ENCODE measurements at places on chromosomes 5 and 9.

DNA sequence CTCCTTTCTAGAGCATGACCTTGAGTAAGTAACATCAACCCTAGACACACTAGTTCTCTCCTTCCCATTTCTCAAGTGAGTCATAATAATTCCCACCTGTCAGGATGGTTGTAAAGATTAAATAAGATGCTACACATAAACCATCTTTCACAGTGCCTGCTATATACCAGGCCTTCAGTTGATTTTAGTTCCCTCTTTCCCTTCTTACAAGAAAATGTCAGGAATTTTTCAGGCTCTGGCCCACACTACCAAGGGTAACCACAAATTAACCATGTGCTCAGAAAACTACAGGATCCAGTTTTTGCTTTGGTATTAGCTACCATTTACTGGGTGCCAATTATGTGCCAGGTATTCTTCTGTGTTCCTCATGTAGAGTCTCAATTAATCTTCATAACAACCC lies 42.7 kb upstream of the RARS1 start:
- DNase-seq: no peak

DNA sequence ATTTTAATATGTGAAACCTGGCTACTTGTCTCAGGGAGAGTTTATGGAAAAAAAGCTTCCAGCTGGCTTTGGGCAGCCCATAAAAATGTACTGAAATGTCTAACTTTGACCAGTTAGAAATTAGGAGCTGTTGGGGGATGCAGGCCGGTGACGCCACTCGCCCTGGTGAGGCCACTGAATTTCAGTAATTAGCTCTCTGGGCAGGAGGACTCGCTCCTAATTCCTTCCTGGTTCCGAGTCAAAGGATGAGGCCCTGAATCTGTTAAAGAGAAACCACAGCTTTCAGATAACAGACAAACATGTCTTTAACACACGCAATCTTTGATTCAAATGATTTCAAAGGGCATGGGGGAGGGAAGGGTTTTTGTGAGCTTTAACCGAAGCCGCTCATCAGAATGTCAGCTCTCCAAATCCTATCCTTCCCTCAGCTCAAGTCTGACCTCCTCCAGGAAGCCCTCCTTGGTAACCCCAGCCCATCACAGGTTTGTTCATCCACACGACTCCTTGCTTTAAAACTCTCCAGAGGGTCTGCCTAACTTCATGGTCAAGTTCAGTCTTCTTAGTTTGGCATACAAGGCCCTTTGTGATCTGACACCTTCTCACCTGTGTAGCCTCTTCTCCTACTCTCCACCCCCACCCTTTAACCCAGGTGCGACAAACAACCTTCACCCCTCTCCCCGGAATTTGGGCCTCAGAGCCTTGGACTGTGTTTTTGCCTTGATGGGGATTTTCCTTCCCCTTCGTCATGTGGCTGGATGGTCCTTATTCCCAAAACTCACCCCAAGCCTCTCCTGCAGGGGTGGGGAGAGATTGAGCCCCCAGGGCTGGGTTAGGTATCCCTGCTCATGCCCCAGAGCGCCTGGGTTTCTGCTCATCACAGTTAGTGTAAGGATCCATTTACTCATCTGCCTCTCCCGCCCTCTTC lies 13.6 kb upstream of the PHF19 start:
- no peak for DNase-seq

GRCh38 chr5:55454282-55454681 lies 80.5 kb downstream of the PLPP1 start:
- no peak for DNase-seq

- DNase-seq: no peak
Measured at GRCh38 chr5:125412561-125413495, 666.4 kb upstream of the ZNF608 start.

DNA sequence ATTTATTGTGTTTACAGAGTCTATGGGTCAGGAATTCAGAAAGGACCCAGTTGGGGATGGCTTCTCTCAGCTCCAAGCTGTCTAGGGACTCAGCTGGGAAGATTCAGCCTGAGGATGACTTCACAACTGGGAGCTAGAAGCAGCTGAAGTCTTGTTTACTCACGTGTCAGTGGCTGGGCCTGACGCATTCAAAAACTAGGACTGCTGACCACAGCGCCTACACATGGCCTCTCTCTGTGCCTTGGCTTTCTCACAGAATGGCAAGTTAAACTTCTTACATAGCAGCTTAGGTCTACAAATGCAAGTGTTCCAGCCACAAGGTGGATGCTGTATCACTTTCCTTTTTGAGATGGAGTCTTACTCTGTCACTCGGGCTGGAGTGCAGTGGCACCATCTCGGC lies 16.3 kb upstream of the PPP2CA start:
- DNase-seq: no peak

GRCh38 chr5:131720714-131721113 lies 76.1 kb downstream of the FNIP1 start:
- no peak for DNase-seq

GRCh38 chr5:83931969-83932368 lies 211.3 kb upstream of the HAPLN1 start:
- no peak for DNase-seq

- no peak for DNase-seq
Measured at GRCh38 chr5:40911266-40911665, 2.0 kb downstream of the C7 start.

DNA sequence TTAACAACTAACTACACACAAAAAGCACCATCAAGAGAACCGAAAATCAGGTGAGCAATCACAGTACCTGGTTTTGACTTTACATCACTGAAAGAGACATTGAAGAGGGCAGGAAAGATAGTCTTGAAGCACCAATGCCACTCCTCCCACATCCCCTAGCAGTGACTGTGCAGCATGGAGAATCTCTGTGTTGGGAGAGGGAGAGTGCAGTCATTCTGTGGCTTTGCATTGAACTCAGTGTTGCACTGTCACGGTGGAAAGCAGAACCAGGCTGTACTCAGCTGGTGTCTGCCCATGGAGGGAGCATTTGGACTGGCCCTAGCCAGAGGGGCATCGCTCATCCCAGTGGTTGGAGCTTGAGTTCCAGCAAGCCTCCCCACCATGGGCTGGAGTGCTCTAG lies 40.4 kb downstream of the C5 start:
- DNase-seq: no peak

DNA sequence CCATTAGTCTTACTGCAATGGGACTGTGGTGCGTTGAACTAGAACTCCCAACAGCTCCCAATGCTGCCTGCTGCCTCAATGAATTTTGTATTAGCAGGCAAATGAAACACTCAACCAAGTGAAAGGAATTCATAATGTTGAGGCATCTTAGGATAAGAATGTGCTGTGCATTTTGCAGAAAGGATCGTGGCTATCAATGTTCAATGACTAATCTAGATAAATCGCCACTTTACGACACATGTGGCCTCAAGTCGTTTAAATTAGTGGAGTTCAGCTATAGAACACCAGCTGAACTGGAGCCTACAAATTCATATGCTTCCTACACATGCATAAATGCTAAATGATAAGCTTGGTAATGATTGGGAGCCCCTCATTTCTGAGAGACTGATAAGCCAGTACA lies 318.4 kb downstream of the PSAT1 start:
- no peak for DNase-seq

- DNase-seq: no peak
Measured at GRCh38 chr5:73735032-73735734, 109.2 kb downstream of the ARHGEF28 start.

GRCh38 chr5:151895660-151896030 lies 29.0 kb downstream of the GLRA1 start:
- DNase-seq: no peak

DNA sequence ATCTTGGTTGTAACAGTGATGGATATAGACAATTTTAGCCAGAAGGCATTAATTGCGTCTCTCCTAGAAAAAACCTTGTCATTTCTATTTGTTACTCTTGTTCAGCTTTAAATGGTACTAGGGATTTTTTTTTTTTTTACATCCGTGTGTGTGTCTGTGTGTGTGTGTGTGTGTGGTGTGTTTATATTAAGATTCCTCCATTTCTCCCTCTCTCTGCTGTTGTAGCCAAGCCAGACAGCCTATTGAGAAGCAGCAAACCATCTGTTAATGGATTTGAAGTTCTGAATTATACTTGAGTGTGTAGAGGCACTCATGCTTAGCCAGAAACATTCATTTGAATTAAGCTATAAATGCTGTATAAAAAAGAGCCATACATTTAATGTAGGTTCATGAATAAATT lies 72.3 kb downstream of the SLF1 start:
- DNase-seq: no peak

GRCh38 chr5:39494107-39494510 lies 69.3 kb upstream of the DAB2 start:
- DNase-seq: no peak

DNA sequence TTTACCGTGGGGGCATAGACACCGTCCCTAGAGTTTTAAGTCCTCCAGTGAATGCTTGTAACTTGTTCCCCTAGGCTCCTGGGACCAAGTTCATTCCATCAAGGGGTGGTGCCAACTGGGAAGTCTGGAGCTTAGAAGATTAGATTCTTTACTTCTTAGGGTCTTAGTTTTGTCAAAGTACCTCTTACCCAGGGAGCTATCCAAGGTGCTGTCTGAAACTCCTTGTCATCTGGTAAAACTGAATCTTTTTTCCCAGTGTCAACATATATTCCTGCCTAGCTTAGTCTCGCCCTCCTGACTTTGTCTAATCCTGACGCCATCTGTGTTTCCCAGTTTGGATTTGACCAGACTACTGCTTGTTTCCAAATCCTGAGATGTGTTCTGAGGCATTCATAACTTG lies 41.6 kb downstream of the MAMDC2 start:
- no peak for DNase-seq

DNA sequence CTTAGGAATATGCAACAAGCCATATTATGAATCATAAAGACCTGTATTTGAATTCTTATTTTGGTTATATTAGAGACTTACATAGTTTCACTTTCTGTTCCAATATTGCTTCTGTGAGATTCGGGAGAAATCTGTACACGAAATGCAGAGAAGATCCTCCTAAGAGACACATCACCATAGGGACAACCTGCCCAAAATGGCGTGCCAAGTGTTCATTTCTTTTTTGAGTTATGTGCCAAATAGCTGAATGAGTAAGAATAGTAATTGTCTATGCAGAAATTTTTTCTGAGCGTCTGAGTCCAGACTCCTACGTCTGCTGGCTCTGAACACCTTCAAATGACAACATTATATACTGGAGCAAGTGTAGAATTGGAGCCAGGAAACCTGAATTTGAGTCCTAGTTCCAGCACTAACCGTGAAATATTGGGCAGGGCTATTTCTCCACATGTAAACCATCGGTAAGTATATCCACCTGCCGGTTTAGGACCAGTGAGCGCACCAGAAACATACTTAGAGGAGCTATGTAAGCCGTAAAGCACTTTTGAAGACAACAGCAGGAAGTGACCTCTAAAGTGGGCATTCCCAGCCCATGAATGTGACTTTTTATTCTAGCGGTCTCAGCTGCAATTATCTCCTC lies 163.9 kb upstream of the DMRT1 start:
- DNase-seq: no peak

DNA sequence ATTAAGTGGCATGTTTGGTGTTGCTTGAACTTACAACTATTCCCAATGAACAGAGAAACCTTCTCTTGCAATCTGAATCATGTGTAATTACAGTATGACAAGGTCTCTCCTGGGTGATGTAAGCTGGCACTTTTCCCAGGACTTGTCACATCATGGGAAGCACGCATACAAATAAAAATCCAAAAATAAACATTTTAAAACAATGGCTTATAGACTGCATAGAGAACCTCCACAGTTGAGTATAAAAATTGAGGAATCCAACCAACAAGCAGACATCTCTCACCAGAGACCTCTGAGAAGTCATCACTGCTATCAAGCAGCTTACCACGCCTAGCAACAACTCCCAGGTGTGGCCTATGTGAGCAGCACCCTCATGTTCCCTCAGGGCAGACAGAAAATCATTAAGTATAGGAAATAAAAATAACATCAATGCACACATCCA lies 3.9 kb downstream of the MLLT3 start:
- DNase-seq: no peak

DNA sequence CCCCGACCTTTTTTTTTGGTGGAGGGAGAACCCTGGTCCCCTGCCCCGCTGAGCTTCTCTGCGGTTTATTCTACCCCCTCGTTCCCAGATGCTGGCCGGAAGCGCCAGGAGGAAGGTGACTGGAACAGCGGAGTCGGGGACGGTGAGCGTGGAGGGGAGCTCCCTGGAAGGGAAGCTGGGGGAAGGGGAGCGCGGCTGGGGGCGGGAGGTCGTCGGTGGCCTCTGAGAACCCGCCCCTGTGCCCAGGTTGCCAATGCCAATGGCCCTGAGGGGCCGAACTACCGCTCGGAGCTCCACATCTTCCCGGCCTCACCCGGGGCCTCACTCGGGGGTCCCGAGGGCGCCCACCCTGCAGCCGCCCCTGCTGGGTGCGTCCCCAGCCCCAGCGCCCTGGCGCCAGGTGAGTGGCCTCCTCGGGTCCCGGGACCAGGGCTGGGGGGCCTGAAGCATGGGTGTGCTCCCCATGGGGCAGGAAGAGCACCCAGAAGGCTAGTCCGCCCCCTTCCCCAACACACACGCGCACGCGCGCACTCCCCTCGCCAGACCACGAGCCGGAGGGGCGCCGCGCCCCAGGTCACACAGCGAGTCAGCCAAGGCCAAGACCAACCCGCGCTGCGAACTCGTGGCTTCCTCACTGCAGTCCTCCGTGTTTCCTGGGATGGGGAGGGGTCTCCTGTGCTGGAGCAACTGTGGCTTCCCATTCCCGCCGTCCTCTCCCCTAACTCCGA lies 10.6 kb downstream of the MYOZ3 start:
- DNase-seq: no peak

DNA sequence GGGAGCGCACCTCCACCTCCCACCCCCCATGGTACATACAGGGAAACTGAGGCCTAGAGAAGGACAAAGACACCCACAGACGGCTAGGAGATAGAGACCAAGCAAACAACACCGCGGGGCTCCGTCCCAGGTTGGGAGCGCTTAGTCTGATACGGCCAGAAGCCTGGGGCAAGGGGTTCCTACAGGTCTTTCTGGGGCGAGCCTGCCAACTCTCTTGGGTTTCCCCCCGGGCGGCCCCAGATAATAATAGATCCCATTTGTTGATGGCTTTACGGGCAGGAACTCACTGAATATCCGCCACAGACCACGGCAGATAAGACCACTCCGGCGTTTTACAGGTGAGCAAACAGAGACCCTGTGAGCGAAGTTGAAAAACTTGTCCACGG lies 5.0 kb upstream of the EBF1 start:
- no peak for DNase-seq

- no peak for DNase-seq
Measured at GRCh38 chr5:39024005-39024404, 50.2 kb downstream of the RICTOR start.

GRCh38 chr9:72089451-72090130 lies 29.2 kb upstream of the C9orf57 start:
- DNase-seq: no peak

DNA sequence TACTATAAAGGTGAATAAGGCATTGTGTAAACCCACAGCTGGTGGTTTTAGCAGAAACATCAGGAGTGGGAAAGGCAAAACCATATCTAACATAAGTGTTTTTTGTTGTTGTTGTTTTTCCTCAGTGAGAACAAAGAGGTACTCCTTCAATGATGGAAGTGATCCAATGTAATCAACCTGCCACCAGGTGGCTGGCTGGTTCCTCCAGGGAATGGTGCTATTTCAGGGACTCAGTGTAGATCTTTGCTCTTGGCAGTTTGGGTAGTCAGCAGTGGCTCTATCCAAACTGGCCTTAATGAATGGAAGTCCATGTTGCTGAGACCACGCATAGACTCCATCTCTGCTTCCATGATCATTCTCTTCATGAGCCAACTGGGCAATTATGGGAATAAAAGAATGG lies 10.8 kb downstream of the DMRTA1 start:
- no peak for DNase-seq

Measured in NK-92 treated with Interleukin-12 subunit alpha and Interleukin-12 subunit beta, amount 100 ng/mL, for 24 hours (cell line).